ENCODE measurements at places on chromosomes 16 and 17.

GRCh38 chr17:15048381-15048780, 216.7 kb downstream of the PMP22 start:
- DNase-seq = no peak

- no peak for DNase-seq
Observed at GRCh38 chr17:13024526-13025257, 6.9 kb upstream of the ELAC2 start.

- DNase-seq = no peak
Observed at GRCh38 chr17:33858682-33859081, 396.4 kb upstream of the CCL2 start.

- DNase-seq = no peak
Observed at GRCh38 chr16:54720259-54720658, 210.4 kb upstream of the IRX5 start.

- DNase-seq = no peak
Observed at GRCh38 chr17:32015245-32016013, 8.2 kb downstream of the LRRC37B start.

- no peak for DNase-seq
Observed at GRCh38 chr16:70418993-70419318, 19.9 kb downstream of the ST3GAL2 start.

- DNase-seq = no peak
Observed at GRCh38 chr17:35879773-35880654, at the start of gene CCL5. Gene CCL5 (minus strand): TSS chr17:35880360.

DNA sequence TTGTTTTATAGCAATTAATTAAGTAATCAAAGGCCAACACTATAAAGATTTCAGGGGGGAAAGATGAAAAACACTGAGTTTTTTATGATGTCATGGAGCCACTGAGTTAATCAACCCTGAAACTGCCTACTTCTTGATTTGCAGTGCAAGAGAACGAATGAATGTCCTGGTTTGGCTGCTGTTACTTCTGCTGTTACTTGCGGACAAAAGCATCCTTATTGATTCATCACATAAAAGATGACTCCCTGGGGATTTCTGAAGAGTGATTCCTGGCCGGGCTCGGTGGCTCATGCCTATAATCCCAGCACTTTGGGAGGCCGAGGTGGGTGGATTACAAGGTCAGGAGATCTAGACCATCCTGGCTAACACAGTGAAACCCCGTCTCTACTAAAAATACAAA, 10.9 kb upstream of the SPNS3 start:
- no peak for DNase-seq

DNA sequence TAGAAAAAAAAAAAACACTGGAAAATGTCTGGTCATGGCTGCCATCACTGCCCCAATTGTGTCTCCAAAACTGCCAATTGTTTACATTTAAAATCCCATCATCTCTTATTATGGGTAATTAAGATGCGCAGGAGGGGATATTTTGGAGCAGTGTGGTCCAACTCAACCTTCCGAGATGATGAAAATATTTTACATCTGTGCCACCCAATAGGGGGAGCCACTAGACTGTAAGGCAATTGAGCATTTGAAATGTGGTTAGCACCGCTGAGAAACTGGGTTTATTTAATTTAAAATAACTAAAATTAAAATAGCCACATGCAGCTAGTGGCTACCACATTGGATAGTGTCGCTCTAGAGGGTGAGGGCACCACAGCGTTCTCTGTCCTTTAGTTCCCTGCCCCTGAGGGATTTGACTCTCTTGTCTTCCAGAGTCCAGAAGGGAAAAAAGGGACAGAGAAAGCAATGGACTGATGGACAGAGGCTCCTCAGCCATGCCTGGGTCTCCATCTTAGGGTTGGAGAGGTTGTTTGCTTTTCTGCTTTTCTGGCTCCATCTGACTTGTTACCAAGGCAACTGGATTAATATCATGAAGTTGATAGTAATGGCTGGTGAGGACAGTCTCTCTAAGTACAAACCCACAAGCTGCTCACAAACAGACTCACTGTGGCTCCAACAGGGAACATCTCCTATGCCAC, 3.5 kb downstream of the MPO start:
- DNase-seq = no peak

GRCh38 chr17:55424893-55425540, 3.4 kb upstream of the MMD start:
- no peak for DNase-seq

DNA sequence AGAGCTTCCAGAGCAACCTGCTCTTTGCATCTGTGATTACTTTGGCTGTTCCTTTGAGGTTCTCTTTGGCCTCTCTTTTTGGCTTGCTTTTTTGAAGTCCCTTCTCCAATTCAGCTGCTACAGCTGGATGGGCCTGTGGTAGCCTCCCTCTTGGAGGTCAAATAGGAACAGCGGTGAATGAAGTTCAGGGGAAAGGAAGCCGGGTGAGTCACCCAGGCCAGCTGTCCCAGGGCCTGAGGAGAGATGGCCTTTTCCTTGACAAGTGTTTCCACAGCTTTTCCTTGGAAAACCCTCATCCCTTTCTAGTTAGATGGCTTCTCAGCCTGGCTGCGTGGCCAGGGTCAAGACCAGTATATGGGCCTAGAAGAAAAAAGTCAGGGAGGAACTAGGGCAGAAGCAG, 103.1 kb downstream of the STX8 start:
- DNase-seq = no peak

DNA sequence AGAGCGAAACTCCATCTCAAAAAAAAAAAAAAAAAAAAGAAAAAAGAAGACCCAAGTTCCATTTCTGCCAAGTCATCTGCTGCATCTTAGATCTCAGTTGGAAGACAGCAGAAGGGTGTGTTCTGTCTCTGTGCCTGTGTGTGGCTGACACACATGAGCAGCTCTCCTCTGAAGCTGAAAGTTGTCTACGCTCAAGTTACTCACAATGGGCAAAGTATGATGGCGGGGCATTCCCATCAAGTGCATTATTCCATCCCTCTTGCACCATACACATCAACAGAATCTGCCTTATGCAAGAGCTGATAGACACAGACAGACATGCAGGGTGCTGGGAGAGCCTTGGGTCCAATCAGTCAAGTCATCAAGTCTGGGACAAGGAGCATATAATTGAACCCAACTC, 402.2 kb downstream of the XYLT1 start:
- no peak for DNase-seq

GRCh38 chr16:86345516-86345915, 164.8 kb upstream of the FOXF1 start:
- no peak for DNase-seq

DNA sequence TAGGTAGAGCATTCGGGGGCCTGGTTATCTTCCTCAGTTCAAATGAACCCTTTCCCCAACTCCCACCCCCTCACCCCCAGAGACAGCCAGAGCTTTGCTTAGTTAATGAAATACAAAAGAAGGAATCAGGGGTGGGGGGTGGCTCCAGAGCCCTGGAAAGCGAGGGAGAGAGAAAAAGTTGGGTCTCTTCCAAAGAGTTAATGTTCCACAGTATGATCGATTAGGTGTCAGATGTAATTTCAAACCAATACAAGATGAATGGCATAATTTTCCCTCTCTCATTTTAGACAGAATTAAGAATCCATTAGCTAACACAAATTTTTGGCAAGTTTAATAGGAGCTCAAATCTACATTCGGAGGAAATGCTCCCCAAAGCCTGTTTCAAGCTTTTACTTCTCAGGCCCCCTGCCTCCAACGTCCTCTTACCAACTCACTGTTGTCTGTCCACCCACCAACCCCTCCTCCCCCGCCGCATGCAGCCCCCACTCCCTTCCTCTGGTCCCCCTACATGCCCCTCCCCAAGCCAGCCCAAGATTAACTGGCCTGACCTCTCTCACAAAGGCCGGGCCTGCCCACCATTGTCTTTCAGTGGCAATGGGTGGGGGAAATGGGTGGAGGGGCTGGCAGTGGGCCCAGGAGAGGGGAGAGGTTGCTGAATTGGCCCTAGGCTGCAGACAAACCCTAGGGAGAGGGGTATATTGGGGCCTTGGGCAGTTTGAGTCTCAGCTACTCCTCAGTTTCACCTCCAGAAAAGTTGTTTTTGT, 28.2 kb downstream of the NEUROD2 start:
- no peak for DNase-seq

- no peak for DNase-seq
Observed at GRCh38 chr16:10070591-10070990, 111.6 kb downstream of the GRIN2A start.

DNA sequence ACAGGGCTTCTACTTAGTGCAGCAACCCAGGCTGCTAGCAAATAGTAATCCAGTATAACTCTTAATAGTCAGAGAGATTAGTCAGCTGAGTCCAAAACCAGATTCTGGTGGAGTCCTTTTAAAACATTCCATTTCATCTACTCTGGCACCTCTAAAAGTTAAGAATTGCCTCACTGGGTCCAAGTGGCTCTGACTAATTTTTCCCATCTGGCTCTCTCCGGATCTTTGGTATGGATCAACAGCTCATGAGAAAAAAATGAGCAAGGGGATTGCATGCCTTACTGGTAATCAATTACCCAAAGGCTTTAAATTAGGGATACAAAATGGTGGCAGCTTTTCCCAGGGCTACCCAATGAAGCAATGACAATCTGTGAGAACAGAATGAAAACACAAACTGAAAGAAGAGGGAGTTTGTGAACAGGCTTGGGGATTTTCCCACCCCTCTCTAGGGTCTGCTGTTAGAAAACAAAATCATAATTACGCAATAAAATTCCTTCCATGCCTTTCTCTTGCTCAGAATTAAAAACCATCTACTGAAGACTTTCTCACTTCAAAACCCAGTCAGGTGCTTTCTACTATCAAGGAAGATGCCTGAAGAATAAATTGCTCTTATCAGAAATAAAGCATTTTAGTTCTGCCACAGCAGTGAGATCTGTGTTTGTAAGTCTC, 84.6 kb upstream of the PMFBP1 start:
- DNase-seq = no peak

DNA sequence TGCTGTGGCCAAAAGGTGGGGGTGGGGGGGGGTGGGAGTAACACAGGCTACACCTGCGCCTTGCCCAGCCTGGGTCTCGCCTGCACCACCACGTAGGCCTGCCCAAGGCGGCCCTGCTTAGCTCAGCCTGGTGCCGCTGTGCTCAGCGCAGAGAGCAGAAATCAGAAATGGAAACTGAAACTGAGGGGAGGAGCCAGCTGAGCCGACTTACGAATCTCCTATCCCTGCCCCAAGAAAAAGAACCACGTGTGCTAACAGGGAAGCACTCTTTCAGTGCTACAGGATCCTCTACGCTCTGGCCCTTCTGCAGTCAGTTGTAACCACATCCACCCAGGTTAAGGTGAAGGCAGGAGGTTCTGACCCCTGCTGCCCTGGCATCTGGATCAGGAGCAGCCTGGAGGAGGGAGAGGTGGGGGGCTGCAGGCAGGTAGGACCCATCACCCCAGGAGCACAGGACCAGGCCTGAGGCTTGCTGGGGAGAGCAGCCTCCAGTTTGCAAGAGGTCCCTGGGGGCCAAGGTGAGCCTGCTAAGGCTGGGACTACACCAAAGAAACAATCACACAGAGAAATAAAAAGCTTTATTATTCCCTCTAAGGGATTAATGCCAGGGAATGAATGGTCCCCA, at the start of gene DHX58:
Gene DHX58 (minus strand): TSS at position 163 of the 625 bp plus-strand sequence. CDS start 822 bp downstream, outside the sequence.
- DNase-seq = no peak

DNA sequence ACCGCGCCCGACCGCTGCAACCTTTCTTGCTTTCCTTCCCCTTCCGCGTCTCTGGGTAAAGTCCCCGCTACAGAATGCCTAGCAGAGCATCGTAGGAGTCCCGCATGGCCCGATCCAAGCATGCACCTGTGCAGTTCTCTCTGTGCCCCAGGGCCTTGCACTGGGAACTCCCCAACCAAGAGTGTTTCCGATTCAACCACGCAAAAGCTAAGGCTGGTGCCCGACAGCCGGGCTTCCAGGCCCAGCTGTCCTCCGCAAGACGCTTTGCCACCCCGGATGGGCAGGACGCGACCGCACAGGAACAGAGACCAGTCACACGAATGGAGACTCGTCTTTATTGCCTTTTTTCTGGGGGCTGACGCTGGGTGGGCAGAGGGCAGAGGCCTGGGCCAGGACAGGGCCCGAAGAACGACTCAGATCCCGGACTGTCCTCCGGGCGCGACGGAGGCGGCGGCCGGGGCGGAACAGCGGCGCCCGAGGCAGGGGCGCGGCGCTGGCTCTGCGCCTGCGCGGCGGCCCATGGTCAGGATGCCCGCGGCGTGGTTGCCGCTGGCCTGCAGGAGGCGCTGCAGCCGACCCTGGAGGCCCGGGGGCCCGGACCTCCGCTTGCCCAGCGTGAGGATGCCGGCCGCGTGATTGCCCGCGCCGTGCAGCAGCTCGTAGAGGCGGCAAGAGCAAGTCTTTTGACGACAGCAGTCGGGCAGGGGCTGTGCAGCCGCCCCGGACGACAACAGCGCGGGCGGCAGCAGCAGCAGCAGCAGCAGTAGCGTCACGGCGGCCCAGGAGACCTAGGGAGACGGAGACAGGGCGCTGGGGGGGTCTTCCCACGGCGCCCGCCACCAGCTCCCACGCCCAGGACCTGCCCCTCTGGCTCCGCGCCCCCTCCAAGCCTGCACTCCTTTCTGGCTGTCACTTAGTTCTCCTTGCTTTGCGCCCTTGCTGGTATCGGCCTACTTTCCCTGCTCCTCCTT, 1.2 kb downstream of the HCRT start:
- DNase-seq = no peak

DNA sequence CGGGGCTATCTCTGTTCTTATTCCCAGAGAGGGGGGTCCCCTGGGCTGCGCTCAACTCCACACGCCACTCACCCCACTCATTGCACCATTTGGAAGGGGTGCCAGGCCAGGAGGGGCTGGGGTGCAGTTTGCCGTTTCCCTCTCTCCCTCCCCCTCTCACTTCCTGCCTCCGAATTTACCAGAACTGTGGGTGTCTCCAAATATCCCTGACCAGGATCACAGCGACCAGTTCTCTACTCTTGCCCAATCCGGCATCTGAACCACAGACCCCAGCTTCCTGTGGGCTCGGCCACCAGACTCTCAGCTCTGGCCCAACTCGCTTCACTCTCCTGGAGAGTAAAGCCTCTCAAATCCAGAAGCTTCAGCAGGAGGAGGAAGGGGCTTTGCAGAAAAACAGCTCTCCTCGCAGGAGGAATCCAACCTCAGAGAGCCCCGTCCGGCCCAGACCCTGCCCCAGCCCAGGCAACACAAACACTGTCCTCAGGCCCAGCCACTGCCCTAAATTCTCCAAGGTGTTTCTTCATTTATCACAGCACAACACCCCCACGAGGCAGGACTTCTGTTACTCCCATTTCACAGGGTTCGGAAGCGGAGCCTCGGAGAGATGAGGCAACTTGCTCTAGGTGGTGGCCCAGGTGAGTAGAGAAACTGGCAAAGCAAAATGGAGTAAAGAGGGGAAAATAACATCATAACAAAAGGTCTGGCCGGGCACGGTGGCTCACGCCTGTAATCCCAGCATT, 423 bp upstream of the ASGR2 start:
- no peak for DNase-seq

- no peak for DNase-seq
Observed at GRCh38 chr16:78570399-78571141, 471.1 kb downstream of the WWOX start.
